ENCODE measurements at places on chromosomes 5 and 9.

- no peak for ATAC-seq
Measured at GRCh38 chr5:57302643-57303042, 128.8 kb downstream of the GPBP1 start.

- no peak for ATAC-seq
Measured at GRCh38 chr5:31702712-31703111, 63.8 kb downstream of the PDZD2 start.

GRCh38 chr5:154732212-154732611 is 23.0 kb upstream of the LARP1 start:
- ATAC-seq = no peak

DNA sequence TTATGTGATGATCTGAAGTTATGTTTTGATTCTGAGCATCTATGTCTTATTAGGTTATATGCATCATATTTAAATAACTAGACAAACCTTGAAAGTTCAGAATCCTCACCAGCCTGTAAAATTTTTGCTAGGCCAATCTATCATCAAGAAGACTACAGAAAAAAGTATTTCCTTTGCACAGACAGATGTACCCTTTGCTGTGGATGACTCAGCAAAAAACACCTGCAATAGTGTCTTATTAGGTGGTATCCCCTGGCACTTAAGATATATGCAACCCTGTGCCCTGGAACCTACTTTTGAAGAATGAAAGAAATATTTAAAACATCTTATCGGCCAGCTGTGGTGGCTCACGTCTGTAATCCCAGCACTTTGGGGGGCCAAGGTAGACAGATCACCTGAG is 130.6 kb downstream of the SLF1 start:
- no peak for ATAC-seq

DNA sequence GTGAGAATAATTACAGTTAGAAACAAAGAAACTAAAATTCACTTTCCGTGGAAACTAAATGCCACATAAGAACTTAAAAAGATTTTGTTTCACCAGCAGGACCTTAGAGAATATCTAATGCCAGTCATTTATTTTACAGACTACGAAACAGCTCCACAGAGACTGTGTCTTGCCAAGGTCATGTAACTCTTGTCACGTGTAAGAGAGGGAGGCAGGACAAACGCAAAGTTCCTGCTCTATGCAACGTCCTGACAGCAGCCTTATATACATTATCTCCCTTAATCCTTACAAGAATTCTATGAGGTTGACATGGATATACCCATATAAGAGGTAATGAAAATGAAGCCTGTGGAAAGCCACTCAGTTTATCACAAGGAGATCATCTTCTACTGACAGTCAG is 39.4 kb downstream of the CTNNAL1 start:
- ATAC-seq = no peak

DNA sequence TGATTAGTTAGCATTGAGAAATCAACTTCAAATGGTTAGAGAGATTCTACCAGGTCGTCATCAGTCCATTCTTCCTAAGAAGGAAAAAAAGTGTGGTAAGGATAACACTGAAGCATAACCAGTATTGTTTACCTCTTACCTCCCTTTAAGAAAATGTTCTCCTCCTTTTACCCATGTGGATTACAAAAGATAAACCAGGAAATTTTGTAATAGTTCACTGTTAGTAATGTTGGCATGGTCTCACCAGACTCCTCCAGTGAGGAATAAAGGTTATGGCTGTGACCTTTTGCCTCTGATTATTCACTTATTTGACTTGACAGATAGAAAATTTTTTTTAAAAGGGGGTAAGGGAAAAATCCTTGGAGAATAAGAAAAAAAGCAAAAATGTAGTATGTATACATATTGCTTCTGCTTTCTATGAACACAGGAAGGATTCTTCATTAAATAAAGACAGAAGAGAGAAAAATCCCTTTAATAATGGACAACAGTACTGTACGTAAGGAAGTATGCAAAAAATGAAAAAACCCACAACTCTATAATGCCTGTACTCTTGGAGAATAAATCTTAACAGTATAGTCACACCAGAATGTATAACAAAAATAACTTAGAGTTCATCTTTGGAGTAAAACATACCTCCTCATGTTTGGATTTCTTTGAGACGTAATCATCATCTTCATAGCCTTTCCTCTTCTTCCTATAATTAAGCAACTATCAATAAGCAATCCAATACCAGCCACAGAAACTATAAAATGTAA is 18.1 kb downstream of the CCNH start:
- ATAC-seq = no peak

DNA sequence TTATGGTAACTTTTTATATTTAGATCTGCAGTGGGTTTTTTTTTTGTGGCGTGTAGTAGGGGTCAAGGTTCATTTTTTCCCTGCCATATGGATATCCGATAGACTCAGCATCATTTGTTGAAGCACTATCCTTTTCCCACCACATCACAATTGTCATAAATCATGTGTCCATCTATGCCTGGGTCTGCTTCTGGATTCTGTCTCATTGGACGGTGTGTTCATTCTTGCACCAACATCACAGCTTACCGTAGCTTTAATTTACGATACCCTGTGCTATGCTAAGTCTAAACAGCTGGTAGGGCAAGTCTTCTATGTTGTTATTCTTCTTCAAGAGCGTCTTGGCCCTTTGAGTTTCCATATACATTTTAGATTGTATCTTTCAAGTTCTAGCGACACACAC is 175.0 kb downstream of the RGS3 start:
- no peak for ATAC-seq

- ATAC-seq = no peak
Measured at GRCh38 chr5:138514021-138514420, 29.0 kb downstream of the ETF1 start.

- no peak for ATAC-seq
Measured at GRCh38 chr5:107500347-107500746, 170.4 kb downstream of the EFNA5 start.

DNA sequence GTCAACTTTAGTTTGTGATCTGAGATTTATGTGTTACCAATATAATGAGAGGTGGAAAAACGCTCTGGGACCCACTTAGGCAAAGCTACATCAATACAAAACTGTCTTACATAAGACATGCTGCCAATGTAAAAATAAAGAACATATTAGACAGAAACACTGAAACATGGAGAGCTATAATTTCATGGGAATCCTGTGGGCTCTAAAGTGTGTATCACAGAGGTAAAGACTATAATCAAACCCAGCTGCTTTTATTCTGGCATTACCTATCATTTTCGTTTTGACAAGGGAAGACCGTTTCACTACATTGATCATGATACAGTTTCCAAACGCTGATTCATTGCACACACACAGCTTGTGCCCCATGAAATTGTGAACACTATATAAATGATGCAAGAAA is 400.5 kb upstream of the TUSC1 start:
- ATAC-seq = no peak

GRCh38 chr9:99040911-99041582 is 63.9 kb upstream of the TGFBR1 start:
- ATAC-seq = no peak

DNA sequence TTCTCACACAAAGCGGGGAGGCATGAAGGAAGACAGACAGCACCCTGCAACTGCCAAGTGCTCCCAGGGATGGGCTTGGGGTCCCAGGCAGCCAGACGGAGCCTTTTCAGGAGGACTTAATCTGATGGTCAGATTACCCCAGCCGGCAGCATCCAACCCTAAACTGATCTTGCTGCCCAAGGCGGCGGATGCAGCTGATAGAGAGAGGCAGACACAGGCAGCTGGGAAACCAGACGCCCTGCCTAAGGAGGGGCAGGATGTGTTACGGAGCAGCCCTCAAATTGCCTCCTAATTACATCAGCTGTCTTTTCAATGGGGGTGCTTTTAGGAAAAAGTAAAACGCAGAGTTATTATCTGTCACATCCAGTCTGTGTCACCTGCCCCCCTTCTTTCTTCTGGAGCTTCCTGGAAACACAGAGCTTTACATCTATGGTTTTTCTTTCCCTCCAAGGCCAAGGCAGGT is 190.9 kb upstream of the PANK3 start:
- no peak for ATAC-seq

- no peak for ATAC-seq
Measured at GRCh38 chr9:29220596-29221251, 1647.4 kb upstream of the C9orf72 start.

GRCh38 chr9:74935008-74935407 is 17.7 kb downstream of the C9orf40 start:
- no peak for ATAC-seq

- no peak for ATAC-seq
Measured at GRCh38 chr5:56818450-56819037, 3.2 kb downstream of the MAP3K1 start.

GRCh38 chr5:130652176-130652575 is 512.9 kb downstream of the HINT1 start:
- peak; percentile 91 for ATAC-seq

GRCh38 chr9:129033216-129033615 is 3.2 kb upstream of the MIGA2 start:
- ATAC-seq = no peak

GRCh38 chr5:124704594-124705284 is 41.7 kb downstream of the ZNF608 start:
- ATAC-seq = no peak

DNA sequence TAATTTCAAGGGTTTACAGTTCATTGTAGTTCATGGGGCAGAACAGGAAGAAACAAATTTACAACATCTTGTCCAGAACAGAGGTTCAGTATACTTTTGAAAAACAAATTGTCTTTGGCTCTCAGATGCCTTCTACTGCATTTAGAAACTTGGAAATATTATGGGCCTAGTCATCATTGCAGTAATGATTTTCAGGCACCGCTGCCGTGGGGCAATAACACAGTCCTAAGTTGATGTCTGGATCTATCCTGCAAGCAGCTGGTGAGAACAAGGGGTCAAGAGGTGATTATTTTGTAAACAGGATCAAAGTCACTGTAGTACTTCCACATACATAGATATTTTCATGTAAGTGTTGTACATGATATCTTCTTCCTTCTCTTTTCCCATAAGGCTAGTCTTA is 82.5 kb upstream of the CAST start:
- ATAC-seq = no peak

DNA sequence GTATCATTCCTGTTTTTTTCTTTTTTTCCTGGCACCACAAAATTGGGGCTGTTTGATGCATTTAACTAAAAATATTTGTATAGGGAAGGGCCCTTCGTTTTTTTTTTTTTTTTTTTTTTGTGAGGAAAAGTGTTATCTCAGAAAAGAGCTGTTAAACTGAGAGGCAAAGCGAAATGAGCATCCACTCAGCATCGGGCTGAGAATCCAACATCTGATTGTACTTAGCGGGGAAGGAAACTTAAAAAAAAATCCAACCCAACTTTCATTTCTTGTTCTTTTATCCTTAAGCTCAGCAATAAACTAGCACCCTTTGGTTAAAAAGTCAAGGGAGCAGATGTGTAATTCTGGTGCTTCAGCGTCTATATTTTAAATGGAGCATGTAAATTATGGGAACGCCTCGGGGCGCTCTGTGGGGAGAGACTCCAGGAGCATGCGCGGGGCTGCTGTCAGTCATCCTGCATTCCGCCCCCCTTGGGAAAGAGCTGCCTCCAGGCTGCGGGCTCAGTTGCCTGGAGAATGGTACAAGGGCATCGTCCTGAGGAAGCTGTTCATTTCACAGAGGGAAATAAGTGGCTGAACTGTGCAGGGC is 33.3 kb downstream of the DMRT2 start:
- no peak for ATAC-seq

DNA sequence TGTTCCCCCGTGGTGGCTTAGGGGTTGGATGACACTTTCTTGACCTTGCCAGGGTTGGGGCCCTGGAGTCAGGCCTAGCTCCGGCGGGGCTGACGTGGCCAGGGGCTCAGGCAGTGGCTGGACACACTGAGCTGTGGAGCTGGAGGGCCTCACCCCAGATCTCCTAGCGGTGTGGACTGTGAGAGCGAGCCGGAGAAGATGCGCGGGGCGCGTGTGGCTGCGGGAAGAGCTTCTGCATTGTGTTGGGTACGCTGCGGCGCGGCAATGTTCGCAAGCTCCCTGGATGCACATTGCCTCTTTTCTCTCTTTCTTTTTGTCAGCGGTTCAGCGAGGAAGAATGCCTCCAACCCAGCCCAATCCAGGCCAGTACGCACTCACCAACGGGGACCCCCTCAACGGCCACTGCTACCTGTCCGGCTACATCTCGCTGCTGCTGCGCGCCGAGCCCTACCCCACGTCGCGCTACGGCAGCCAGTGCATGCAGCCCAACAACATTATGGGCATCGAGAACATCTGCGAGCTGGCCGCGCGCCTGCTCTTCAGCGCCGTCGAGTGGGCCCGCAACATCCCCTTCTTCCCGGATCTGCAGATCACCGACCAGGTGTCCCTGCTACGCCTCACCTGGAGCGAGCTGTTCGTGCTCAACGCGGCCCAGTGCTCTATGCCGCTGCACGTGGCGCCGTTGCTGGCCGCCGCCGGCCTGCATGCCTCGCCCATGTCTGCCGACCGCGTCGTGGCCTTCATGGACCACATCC is 4.8 kb downstream of the NR2F1 start:
- no peak for ATAC-seq

GRCh38 chr5:9156282-9156681 is 389.6 kb downstream of the SEMA5A start:
- peak; percentile 31 for ATAC-seq

DNA sequence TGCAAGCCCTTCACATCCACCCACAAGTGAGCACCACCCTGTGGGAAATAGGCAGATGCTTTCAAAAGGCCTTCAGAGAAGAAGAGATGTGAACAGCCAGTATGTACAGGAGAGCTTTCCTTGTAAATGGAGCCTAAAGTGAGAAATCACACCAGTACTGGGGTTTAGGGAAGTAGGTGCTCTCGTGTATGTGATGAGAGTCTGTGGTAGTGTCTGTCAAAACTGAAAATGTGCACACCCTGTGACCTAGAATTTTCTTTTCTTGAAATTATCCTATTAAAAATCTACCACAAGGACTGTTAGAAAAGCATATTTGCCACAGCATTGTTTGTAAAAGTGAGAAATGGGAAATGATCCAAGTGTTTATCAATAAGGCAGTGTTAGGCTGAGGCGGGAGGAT is 16.6 kb downstream of the OTULINL start:
- no peak for ATAC-seq

DNA sequence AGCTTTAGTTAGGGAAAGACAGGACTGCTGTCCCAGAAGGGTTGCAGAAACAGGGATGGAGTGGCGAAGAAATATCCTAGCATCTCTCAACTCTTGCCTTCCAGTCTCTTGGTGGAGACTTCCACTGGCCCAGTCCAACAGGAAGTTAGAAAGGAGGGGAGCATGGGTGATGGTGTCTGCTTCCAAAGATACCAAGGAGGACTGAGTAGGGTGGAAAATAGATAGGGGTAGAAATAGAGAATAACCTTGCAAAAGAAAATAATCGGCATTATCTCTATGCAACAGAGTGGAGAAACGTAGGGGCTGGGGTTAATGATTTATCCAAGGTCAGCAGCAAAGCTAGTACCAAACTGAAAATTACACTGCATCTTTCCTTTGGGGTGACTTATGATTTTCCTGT is 242.3 kb downstream of the PSAT1 start:
- ATAC-seq = no peak

GRCh38 chr5:108102463-108102862 is 279.4 kb downstream of the FBXL17 start:
- ATAC-seq = no peak
